Astrocyte (in vitro differentiated cells and primary cell): ENCODE measurements at places on chromosomes 6 and 20. TPM values are rescaled to one million over a fixed set of nuclear protein-coding genes. Genes with fewer than 3 reads are reported as not detected.

The PRSS16 gene
- total RNA-seq = 2.0 and 2.3 TPM in 2 replicates

DNA sequence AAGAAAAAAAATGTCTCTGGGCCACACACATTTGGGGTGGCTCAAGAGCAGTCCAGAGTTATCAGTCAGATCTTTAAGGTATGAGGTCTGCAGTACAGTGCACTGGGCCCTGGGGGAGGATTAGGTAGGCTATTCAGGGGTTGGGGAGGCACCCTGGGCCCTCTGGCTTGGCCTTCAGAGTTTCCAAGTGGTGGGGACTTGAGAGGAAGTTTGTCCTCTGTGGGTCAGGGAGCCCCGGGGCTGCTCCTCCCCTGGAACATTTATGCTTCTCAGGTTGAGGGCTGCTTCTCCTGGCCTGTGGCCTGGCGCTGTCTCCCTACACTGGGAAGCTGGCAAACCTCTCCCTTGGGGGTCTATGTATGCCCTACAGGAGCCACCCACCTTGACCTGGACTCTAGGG is 46.0 kb downstream of the PTK7 start:
- no peak overlapping the region for H3K4me3 ChIP-seq
- no peak for DNase-seq
- H3K27me3 ChIP-seq = no peaks in the 10 kb centered on the region
- H3K4me1 ChIP-seq = peaks cover 77% of the 10 kb centered on the region

The SMIM26 gene
- total RNA-seq = 51.3 and 56.9 TPM in 2 replicates

DNA sequence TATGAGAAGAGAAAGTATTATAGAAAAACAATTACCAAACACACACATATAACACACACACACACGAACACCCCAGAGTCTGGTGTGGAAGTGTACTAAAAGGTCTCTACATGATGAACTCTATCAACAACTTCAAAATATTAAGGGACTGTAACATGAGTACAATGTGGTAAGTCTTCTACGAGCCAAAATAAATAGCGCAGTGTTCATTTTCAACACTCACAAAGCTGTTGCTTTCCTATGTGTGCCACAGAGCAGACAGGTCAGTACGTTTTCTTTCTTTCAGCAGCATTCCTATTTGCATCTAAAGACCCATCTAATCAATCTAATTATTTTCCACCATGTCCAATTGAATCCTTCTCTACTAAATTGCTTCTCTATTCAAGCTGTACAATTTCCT is 12.1 kb upstream of the CNKSR3 start:
- DNase-seq = peak; percentile 24
- no peaks in the 10 kb centered on the region for H3K4me1 ChIP-seq
- no peaks in the 10 kb centered on the region for H3K27me3 ChIP-seq

- no peaks in the 10 kb centered on the region for H3K27me3 ChIP-seq
- DNase-seq = peak; percentile 2
- H3K4me1 ChIP-seq = no peaks in the 10 kb centered on the region
- no peaks in the 10 kb centered on the region for H3K36me3 ChIP-seq
Observed at GRCh38 chr6:69279805-69280204, 517.0 kb downstream of the LMBRD1 start.

The RNF182 gene
- 5.4 and 8.3 TPM in 2 replicates for total RNA-seq

DNA sequence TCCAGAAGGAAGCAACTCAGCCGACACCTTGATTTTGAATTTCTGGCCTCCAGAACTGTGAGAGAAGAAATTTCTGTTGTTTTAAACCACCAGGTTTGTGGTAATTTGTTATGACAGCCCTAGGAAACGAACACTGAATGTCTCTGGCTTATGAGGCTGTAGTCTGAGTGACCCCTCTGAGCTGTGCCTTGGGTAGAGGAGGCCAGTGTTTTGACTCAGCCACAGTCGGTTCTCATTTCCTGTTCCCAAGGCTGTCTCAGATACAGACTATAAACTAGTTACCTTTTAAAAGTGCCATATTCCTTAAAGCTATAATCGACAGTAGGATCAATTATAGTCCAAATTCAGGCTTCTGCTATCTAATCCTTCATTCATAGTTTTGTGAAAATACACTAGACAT is 391.2 kb upstream of the MAP3K7 start:
- H3K27ac ChIP-seq = no peak overlapping the region
- DNase-seq = no peak
- no peaks in the 10 kb centered on the region for H3K27me3 ChIP-seq

The GRM1 gene
- total RNA-seq = 0.05 and 0.07 TPM in 2 replicates

DNA sequence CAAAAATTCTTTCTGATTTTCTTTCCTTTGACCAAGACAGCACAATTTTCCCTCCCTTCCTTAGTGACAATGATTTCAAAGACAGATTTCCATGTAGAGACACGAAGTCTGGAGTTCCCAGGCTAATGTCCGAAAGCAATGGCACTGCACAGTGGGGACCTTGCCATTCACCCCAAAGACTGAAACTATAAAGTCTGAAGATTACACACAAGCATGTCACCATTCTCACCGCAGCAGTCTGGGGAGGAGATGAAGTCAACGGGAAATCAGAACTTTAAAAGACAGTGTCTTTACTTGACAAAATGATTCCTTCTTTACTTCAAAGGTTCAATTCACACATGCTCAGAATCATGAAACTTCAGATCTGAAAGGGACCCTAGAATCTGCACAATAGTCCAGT is 8.3 kb downstream of the B4GALT5 start:
- H3K4me1 ChIP-seq = peaks cover 14% of the 10 kb centered on the region
- no peaks in the 10 kb centered on the region for H3K27me3 ChIP-seq
- no peak overlapping the region for H3K4me3 ChIP-seq
- H3K27ac ChIP-seq = no peak overlapping the region
- H3K36me3 ChIP-seq = no peaks in the 10 kb centered on the region
- DNase-seq = no peak

The CD24 gene
- total RNA-seq = 51.1 and 95.1 TPM in 2 replicates

DNA sequence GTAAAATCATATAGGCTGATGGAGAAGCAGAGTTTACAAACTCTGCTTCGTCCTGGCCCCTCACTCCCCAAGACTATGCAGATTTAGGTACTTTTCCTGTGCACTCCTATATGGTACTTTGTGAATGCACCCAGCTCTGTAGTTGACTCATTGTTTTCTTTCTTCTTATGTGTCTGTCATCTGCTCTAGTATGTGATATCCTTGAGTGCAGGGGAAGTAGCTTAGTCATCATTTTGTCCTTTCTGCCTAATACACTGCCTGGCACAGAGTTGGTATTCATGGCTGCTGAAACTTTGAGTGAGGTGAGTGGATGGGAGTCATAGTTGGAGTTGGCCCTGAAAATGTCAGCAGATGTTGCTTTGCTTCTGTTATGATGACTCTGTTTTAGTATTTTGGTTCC is 222.6 kb downstream of the RNF144B start:
- peaks cover 4% of the 10 kb centered on the region for H3K27me3 ChIP-seq
- H3K36me3 ChIP-seq = no peaks in the 10 kb centered on the region
- no peak overlapping the region for H3K4me3 ChIP-seq

GRCh38 chr6:151699719-151700118 is 107.8 kb upstream of the ESR1 start:
- no peak overlapping the region for H3K4me3 ChIP-seq
- no peaks in the 10 kb centered on the region for H3K4me1 ChIP-seq
- DNase-seq = no peak
- H3K27me3 ChIP-seq = no peaks in the 10 kb centered on the region

- no peak overlapping the region for H3K27ac ChIP-seq
- H3K4me3 ChIP-seq = no peak overlapping the region
- H3K27me3 ChIP-seq = no peaks in the 10 kb centered on the region
- H3K36me3 ChIP-seq = no peaks in the 10 kb centered on the region
Observed at GRCh38 chr6:134293659-134294161, 24.2 kb downstream of the SGK1 start.

GRCh38 chr6:161890832-161891297 is 617.0 kb upstream of the AGPAT4 start:
- peak overlapping the region; percentile 5 for H3K4me3 ChIP-seq
- no peaks in the 10 kb centered on the region for H3K36me3 ChIP-seq
- H3K27ac ChIP-seq = no peak overlapping the region
- DNase-seq = no peak
- H3K4me1 ChIP-seq = no peaks in the 10 kb centered on the region

DNA sequence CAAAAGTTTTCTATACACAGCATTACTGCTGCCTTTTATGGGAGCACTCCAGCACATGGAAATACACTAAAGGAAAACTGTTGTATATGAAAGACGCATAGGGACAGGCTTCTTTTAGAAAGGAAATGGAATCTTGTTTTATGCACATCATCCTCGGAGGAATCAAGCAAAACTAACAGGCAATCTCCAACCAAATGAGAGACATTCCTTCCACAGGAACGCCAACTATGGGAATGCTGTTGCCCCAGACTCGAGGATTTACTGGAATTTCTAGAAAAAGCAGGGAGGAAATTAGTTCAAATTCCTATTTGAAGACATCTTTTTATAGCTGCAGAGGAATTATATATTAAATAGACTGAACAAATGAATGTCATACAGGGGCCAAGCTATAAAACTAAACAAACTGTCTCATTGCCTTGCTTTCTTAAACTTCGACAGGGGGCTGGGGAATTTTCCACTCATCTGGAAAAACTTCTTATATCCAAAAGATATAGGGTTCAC is 52.2 kb downstream of the LYRM4 start:
- H3K27me3 ChIP-seq = no peaks in the 10 kb centered on the region
- H3K27ac ChIP-seq = peak overlapping the region; percentile 54
- H3K4me3 ChIP-seq = no peak overlapping the region
